ENCODE measurements at places on chromosomes 13 and 19.

DNA sequence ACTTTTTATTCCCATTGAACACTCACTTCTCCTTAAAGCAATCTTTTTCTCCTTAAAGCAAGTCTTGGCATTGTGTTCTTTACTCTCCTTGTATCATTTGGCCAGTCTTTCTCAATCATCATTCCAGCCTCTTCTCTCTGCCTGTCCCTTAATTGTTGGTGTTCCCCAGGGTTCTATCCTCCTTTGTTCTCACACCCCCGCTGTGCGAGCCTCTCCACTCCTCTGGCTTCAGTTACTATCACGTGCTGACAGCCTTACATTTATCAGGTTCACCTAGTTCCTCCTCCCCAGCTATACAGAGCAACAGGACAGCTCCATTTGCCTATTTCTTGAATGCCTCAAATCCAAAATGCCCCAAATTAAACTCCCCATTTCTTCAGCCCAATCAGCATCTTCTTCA is 24.6 kb downstream of the CYSLTR2 start:
- DNase-seq, result no peak

DNA sequence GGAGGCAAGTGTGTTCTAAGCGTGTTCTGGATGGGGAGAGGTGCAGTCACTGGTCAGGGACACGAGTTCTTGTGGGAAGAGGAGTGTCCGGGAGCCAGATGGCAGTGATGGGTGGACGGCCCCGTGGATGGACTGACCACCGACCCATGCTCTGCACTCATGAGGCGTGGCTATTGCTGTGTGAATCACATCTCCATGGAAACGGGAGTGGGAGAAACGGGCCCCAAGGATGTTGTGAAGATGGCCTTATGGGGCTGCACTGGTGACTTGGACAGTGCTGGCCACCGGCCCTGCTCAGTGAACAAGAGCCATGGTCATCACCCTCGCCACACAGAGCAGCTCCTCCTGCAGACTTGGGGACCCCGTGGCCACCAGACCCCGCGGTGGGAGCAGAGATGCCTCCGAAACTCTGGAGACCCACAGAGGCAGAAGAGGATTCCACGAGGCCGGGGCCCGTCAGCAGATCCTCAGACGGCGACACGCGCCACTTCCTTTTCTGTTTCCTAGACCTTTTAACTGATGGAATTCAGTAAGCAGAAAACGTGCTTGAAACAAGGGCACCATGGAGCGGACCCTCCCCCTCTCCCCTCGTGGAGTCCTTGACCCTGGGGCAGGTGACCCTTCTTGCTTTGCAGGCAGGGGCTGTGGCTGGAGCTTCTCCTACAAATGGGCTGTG is 47.5 kb downstream of the GAS6 start:
- no peak for DNase-seq

- DNase-seq, result no peak
Observed at GRCh38 chr13:50798923-50799322, 44.6 kb downstream of the DLEU7 start.

- no peak for DNase-seq
Observed at GRCh38 chr19:7267792-7268704, 26.2 kb downstream of the INSR start.

- DNase-seq, result no peak
Observed at GRCh38 chr19:8552810-8553209, 24.4 kb downstream of the MYO1F start.

- DNase-seq, result no peak
Observed at GRCh38 chr13:32528358-32528757, 10.2 kb downstream of the N4BP2L2 start.

- DNase-seq, result no peak
Observed at GRCh38 chr19:38918526-38918925, 6.5 kb upstream of the CCER2 start.

DNA sequence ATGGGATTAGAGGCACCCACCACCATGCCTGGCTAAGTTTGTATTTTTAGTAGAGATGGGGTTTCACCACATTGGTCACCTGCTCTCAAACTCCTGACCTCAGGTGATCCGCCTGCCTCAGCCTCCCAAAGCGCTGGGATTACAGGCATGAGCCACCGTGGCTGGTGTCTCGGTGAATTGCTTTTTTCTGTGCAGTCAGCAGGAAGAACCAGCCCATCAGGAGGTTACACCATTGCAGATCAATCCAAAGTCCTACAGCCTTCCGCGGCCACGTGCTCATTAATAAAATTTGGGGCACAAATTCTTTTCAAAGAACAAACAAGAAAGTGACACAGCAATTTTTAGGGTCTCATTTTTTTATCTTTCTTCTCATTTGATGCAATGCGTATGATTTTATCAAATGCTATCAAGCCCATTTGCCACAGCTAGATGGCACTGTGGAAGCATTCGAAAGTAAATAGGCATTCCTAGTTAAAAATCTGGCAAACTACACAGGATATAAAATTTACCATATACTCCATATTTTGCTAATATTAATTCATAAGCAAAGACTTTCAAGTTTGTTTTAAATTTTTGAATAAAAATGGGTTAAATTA is 54.4 kb upstream of the ZNF835 start:
- no peak for DNase-seq

DNA sequence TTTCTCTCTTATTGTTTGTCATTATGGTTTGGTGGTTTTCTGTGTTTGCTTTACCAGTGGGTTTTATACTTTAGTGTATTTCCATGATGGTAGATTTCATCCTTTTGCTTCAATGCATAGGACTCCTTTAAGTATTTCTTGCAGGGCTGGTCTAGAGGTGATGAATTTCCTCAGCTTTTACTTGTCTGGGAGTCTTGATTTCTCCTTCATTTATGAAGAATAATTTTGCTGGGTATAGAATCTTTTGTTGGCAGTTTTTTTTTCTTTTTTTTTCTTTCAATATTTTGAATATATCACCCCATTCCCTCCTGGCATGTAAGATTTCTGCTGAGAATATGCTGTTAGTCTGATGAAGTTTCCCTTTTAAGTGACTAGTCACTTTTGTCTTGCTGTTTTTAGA is 19.8 kb downstream of the EEF1AKMT1 start:
- DNase-seq, result no peak

- DNase-seq, result no peak
Observed at GRCh38 chr19:54425382-54425723, 10.1 kb downstream of the TTYH1 start.

- no peak for DNase-seq
Observed at GRCh38 chr13:26558074-26558805, 757 bp downstream of the WASF3 start.

- peak; percentile 99 for DNase-seq
Observed at GRCh38 chr19:7920519-7921301, 572 bp downstream of the SNAPC2 start.

DNA sequence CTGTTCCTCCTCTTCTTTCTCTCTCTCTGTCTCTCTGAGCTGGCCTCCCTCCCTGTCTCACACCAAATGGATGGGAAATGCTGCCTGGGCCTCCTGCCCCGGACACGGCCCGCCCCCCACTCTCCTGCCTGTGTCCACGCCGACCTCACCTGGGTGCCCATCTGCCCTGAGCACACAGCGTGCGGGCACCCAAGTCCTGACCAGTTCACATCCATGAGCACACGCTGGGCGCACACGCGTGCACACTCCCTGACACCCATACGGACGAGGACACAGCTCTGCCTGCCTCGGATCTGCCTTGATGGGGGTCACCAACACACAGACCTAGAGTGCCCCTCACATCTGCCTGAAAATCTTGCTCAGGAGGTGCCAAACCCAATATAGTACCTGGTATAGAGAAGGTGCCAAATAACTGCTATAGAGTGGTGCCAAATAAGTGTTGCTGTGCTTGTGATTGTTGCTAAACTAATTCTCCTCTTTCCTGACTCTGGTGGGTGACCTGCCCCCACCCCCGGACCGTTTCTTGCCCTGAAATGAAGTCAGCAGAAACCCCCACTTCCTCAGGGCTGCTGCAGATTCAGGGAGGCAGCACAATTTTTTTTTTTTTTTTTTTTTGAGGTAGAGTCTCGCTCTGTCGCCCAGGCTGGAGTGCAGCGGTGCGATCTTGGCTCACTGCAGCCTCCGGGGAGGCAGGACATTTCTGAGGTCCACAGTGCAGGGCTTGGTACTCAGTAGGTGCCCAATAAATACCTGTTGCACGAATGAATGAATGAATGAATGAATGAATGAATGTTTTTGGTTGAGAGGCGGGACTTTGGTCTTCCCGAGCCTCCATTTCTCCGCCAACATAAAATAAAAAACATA is 4.6 kb downstream of the NFIC start:
- DNase-seq, result no peak

DNA sequence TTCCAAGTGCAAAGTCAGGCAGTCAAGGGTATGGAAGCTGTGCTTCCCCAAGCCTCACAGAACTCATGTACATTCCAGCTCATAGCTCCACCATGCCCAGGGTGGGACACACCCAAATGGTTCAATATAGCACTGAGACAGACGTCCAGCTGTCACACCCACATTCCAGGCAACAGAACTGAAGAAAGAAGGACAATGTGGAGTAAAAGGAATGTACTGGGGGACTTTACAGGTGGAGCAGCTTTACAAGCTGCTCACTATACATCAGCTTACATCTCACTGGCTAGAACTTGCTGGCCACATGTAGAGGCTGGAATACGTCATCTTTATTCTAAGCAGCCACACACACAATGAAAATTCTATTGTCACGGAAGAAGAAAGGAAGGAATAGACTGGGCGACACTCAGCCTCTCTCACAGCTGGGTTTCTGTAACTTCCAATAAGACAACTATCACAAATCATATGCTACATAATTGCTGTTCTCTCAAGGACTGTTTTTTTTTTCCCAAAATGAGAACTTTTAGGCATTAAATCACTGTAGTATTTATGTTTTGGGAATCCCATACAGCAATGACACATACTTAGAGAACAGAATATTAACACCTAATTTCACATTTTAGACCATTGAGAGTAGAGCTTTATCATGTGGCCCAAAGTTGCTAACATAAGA is 86.1 kb downstream of the KLF12 start:
- DNase-seq, result no peak

- DNase-seq, result no peak
Observed at GRCh38 chr13:43284162-43284561, 260.8 kb downstream of the DNAJC15 start.

DNA sequence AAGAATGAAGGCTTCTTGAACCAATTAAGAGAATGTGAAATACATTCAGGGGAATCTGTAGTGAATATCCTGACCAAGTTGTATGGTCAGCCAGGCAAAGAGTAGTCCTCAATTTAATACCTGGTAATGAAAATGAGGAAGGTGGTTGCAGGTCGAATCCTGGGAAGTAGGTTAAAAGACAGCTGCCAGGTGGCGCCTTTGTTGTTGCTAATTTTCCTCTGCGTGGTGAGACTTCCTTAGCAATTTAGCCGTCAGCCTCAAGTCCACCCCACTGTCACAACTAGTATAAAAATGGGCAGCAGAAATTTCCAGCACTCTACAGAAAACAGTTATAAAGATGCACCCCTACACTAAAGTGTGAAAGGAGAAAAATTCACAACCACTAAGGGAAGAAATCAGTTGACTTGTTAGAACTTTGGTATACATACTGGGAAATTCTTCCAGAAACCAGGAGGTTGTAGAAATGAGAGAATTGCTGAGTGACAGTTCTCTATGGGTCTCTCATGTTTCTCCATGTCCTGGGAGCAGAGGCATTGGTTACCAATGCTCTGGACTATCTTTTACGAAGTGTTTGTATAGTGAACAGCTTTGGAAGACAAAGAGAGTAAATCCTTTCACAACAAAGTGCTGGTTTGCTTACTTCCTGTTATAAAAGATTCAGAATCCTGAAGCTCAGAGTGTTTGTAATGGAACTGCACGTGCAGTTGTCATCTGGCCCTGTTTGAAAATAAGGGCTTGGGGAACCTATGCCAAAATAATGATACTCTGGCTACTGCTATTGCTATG is 235.9 kb downstream of the NHLRC3 start:
- no peak for DNase-seq

GRCh38 chr13:100941377-100942368 is 267.1 kb upstream of the TMTC4 start:
- DNase-seq, result no peak

DNA sequence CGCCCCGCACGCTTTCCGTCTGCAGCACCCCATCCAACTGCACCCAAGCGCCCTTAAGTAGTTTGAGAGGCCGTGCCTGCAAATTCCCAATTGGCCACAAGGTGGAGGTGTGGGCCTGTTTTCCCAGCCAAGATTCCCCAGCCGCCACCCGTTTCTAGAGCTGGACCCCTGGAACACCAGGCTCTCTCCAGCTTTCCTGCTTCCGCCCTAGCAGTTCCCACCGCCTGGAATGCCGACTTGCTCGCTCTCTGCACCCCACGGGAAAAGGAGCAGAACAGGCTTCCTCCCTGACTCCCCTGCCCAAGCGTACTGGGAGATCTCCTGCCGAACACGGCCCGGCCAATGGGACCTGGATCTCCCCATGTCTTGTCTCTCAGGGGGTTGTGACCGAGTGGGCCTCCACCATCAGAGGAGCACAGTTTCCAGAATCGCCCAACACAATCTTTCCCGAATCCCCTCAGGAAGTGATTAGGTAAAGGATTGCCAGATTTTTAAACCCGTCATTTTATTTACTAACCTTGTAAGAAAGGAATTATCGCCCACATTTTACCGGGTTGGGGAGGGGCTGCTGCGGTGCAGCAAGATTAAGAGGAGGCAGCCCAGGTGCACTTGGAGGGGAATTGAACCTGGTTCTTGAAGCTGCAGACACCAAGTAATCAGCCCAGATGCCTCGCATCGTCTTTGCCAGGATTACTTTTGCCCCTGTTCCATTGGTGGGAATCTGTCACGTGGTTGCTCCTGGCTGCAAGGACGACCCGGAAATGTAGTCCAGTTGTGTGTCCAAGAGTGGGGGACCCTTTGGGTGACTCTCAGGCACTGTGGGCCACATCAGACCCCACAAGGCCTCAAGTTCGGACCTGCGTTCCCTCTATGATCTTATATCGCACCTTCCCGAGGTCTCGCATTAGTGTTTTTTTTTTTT is 3.5 kb upstream of the NAPSA start:
- DNase-seq, result peak; percentile 80

DNA sequence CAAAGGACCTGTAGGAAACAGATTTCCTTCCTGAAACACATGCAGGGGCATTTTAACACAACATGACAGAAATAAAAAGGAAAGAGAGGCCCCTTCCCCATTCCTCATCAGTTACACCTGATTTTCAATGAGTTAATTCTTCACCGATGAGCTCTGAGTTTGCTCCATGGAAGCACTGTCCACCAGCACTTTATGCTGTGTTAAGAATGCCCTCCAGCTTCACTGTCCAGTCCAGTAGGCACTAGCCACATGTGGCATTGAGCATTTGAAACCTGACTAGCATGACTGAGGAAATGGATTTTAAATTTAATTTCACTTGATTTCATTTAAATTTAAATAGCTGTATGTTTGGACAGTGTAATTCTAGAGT is 217.2 kb upstream of the SLC10A2 start:
- no peak for DNase-seq

GRCh38 chr19:49664171-49665035 is 1.3 kb downstream of the IRF3 start:
- peak; percentile 90 for DNase-seq

- no peak for DNase-seq
Observed at GRCh38 chr13:113584870-113585671, 518 bp downstream of the TFDP1 start.

- DNase-seq, result no peak
Observed at GRCh38 chr13:80244574-80244973, 96.4 kb downstream of the SPRY2 start.

GRCh38 chr13:110246530-110246929 is 60.4 kb downstream of the COL4A1 start:
- no peak for DNase-seq

- no peak for DNase-seq
Observed at GRCh38 chr13:111981446-111982165, 85.3 kb upstream of the SOX1 start.

All from CD4-positive, alpha-beta T cell treated with Interleukin-6 at 100 ng/mL for 8 hours (primary cell).